DMS153 (cell line): ENCODE measurements at places on chromosomes 5 and 9.
A peak's percentile ranks its signal among the peaks of the same experiment; 100 is the strongest.

DNA sequence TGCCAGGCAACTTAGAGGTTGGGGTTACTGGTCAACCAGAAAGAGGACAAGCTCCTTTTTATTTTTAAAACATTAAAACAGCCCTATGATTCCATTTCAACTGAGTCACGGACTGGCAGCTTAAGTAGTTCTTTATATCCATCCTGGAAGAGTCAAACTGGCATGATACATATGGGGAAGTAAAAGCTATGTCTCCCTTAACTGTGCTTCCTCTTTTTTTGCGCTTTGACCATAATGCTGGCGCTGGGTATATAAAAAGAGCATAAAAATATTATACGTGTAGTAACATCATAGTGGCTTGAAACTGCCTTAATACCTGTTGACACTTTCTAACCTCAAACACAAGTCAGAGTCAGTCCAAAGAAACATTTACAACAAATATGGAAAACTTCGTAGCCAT lies 274.4 kb downstream of the CSNK1G3 start:
- DNase-seq: no peak

DNA sequence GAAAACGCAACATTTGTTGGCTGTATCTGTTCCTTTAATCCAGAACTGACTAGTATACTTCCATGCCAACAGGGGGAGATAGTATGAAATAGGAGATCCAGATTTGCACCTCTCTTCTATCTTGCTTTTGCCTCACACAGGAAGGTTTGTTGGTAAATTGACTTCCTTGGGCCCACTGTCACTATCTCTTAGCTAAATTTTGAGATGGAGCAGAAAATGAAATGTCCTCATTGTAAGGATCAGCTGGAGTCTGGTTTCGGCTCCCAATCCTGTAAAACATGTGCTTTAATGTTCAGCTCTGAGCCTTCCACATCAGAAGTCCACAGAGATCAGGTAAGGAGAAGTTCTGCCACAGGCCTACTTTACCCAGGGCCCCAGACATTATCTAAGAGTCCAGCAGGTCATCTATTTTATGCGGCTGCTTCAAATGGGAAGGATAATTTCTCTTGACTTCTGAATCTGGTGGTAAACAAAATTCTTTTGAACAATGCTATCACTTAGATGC lies 176.8 kb downstream of the FER start:
- DNase-seq: no peak

GRCh38 chr9:105425816-105426433 lies 21.9 kb upstream of the FSD1L start:
- DNase-seq: no peak

- DNase-seq: no peak
These were observed 11.6 kb downstream of the ARHGEF28 start for GRCh38 chr5:73637565-73637964.

DNA sequence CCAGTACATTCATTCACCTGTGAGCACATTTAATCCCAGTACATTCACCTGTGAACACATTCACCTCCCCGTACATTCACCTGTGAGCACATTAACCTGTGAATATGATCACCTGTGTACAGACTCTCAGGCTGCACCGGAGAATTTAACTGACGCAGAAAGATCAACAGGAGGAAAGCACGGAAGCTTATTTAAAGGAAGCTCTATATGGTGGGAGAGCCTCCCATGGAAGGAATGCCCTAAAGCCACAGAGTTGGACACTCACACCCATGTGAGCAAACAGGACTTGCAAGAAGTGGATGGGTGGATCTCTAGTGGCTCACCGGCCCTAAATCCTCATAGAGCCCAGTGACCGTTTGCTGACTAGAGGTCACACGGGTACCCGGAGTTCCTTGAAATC lies 38.2 kb downstream of the TRIP13 start:
- DNase-seq: no peak

DNA sequence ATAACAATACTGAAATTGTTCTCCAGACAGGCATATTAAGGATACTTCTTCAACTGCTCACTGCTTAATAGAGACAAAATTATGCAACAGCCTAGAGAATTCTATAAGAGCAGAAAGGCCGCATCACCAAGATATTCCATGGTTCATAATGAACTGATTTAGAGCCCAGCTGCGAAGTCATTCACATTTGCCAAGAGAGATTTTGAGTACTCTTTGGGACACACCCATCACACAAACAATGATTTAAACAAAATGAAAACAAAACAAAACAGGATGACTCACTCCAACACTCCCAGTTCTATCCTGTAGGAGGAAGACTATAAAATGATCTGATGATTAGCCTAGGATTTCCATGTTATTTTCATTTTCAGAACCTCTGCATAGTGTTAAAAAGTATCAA lies 145.7 kb upstream of the GNA14 start:
- DNase-seq: peak; percentile 72

DNA sequence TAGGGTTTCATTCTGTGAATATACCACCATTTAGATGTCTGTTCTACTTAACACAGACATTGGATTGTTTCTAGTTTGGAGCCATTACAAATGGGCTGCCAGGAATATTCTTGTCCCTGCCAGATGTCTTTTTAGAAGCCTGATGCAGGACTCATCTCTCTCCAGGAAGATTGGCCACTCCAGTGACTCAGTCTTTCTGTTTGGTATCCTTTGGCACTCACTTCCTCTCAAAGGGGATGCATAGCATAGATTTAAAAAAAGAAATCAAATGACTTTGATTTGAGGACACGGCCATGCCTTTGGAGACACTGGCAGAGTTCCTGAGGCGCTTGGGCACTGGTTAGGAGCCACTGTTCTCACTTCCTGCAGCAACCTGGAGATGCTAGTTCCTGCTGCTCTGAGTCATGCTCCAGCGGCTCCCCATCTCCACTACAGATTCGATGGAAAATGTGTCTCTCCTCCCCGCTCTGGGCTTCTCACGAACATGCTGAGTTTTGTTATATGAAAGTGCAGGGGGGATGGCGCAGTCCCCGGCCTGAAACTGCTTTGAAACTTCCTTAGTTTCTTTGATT lies 3.5 kb upstream of the ZNF366 start:
- no peak for DNase-seq

DNA sequence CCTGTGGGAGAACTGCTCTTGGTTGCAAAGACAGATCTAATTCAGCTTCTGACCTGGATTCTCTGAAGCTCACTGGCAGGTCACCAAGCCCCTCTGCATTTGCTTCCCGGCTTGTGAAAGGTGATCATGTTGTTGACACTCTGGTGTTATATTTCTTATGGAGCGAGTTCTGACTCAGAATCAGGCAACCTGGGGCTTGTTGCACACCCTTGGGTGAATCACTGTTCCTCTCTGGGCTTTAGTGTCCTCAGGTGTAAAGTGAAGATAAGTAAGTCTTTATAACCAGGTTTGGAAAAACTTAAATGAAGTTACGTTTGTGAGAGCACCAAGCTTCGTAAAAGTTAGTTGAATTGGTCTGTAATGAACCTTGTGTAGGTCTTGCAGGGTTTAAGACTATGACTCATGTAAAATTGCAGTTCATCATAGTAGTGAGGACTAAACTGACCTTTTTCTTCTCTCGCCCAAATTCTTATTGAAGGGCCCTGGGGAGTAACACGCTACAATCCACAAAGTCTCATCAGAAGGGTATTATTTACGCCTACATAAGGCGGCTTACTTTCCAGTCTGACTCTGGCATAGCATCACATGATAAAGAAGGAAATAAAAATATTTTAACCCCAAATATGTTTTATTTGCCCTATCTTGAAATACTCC lies 218.6 kb downstream of the TMEM38B start:
- peak; percentile 58 for DNase-seq
